Chondrocyte (in vitro differentiated cells): ENCODE measurements at places on chromosomes 6 and 20.
A peak's percentile ranks its signal among the peaks of the same experiment; 100 is the strongest.

DNA sequence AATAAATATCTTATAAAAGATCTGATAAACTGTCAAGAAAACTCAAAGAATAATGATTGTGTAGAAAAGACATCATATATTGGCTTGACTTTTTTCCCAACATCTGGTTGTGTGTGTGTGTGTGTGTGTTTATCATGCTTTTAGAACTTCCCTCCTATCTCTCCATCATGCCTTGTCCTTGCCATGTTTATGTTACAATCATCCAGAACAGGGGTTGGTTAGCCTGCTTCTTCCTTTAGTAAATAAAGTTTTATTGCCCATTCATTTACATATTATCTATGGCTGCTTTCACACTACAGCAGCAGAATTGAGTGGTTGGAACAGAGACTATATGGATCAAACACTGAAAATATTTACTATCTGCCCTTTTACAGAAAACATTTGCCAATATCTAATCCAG is 52.8 kb upstream of the RIPOR2 start:
- no peak overlapping the region for H3K4me3 ChIP-seq
- peaks cover 15% of the 10 kb centered on the region for H3K4me1 ChIP-seq
- DNase-seq = no peak
- no peaks in the 10 kb centered on the region for H3K27me3 ChIP-seq
- no peak overlapping the region for H3K27ac ChIP-seq
- H3K36me3 ChIP-seq = peaks cover 6% of the 10 kb centered on the region

DNA sequence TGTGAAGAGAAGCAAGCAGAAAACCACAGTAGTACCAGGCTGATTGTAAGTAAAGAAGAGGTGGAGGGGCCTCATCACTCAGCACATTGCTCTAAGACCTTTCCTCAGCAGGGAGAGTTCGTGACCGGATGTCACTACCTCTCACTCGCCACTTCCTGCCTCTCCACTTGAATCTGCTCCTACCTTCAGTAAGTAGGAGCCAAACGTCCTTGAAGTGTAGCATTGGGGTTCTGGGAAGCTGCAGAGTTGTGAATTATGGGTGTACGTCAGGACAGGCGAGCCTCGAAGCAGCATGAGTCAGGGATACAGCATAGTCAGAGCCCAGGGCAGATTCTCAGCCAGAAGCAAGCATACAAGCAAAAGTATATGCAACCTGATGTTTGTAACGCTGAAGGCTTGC is 224.9 kb downstream of the PHACTR1 start:
- no peak overlapping the region for H3K27ac ChIP-seq
- DNase-seq = no peak
- H3K4me3 ChIP-seq = no peak overlapping the region
- no peaks in the 10 kb centered on the region for H3K36me3 ChIP-seq

- H3K4me3 ChIP-seq = no peak overlapping the region
- H3K4me1 ChIP-seq = no peaks in the 10 kb centered on the region
- DNase-seq = no peak
- no peak overlapping the region for H3K27ac ChIP-seq
Observed at GRCh38 chr6:39171489-39172376, 56.7 kb upstream of the SAYSD1 start.

GRCh38 chr6:45946352-45946751 is 69.3 kb downstream of the CLIC5 start:
- no peak overlapping the region for H3K4me3 ChIP-seq
- peaks cover 15% of the 10 kb centered on the region for H3K4me1 ChIP-seq

- no peak overlapping the region for H3K27ac ChIP-seq
- no peak for DNase-seq
- H3K36me3 ChIP-seq = no peaks in the 10 kb centered on the region
- H3K4me1 ChIP-seq = peaks cover 4% of the 10 kb centered on the region
Observed at GRCh38 chr6:72636215-72636614, 14.4 kb downstream of the KCNQ5 start.

DNA sequence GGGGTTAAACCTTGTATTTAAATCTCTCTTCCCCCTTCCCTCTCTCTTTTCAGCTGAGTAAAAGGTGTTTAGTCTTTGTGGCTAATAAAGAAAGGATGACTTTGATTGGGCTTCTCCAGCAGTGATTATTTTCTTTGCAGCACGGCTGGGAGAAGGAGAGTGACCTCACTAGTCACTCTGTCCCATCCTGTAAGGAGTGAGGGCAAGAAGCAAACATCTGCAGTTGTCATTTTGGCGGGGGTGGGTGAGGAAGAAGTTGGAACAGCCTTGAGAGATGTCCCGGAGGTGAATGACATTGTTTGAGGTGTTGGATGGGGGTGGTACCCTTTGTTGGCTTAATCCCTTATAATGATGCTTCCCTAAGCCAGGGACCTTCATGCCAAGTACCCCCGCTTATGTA is 223.6 kb downstream of the EYA2 start:
- no peak for DNase-seq
- no peaks in the 10 kb centered on the region for H3K36me3 ChIP-seq
- H3K4me3 ChIP-seq = no peak overlapping the region
- H3K4me1 ChIP-seq = peaks cover 25% of the 10 kb centered on the region

DNA sequence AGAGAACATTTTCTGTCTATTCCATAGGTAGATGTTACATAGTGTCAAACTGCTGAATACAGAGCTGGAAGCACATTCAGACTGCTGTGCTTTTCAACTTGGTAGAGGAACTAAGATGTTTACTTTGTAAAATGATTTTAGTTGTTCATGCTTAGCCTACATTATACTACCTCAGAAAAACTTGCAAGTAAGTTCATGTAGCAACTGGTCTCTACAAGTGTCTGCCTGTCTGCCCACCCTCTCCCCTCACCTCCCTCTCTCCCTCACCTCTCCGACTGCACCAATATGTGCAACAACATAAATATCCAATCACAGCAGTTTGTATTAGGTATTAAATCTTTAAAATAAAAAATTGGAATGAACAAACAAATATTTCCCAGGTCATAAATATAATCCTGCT is 25.3 kb downstream of the ELOVL4 start:
- peaks cover 10% of the 10 kb centered on the region for H3K4me1 ChIP-seq
- no peak for DNase-seq
- peaks cover 9% of the 10 kb centered on the region for H3K36me3 ChIP-seq
- H3K4me3 ChIP-seq = no peak overlapping the region
- H3K27me3 ChIP-seq = no peaks in the 10 kb centered on the region

GRCh38 chr6:145036236-145036635 is 699.1 kb downstream of the EPM2A start:
- peaks cover 34% of the 10 kb centered on the region for H3K4me1 ChIP-seq
- H3K36me3 ChIP-seq = peaks cover 1% of the 10 kb centered on the region
- no peak overlapping the region for H3K27ac ChIP-seq
- no peak for DNase-seq
- no peaks in the 10 kb centered on the region for H3K27me3 ChIP-seq

GRCh38 chr6:98769546-98769945 is 64.8 kb upstream of the POU3F2 start:
- H3K27me3 ChIP-seq = peaks cover 12% of the 10 kb centered on the region
- H3K36me3 ChIP-seq = no peaks in the 10 kb centered on the region
- no peaks in the 10 kb centered on the region for H3K4me1 ChIP-seq
- DNase-seq = no peak

- no peaks in the 10 kb centered on the region for H3K36me3 ChIP-seq
- H3K27me3 ChIP-seq = peaks cover 5% of the 10 kb centered on the region
- H3K27ac ChIP-seq = no peak overlapping the region
- H3K4me1 ChIP-seq = no peaks in the 10 kb centered on the region
Observed at GRCh38 chr6:71855406-71855805, 30.9 kb upstream of the RIMS1 start.

DNA sequence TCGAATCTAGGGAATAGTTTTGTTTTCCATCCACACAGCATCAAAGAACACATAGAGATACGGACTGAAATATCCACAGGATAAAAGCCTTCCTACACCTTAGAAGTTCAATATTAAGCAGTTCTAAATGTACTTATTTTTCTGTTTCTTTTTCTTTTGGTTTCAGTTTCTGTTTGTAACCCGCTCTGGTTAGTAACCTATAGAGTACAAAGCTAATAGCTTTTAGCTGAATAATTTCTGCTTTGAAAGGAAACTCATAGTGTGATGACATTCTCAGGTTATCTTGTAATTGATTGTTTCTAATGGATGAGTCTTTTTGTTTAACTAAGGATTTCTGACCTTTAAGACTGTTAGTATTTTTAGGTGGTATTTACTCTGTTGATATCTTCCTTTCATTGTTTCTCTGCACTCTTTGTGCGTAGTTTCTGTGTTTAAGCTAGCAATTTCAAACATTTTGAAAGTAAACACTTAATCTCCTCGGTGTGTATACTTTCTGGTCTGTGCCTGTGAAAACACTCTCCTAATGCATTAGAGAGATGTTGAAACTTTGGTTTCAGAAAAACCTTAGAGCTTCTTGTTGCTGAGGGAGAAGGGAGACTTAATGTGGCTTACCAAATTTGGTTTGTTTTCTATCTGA is 385.5 kb downstream of the HDGFL1 start:
- peaks cover 29% of the 10 kb centered on the region for H3K4me1 ChIP-seq
- H3K27me3 ChIP-seq = no peaks in the 10 kb centered on the region
- peaks cover 3% of the 10 kb centered on the region for H3K36me3 ChIP-seq
- H3K27ac ChIP-seq = peak overlapping the region; percentile 12
- peak overlapping the region; percentile 49 for H3K4me3 ChIP-seq
- no peak for DNase-seq

GRCh38 chr6:81376745-81377144 is 375.7 kb downstream of the TENT5A start:
- H3K4me1 ChIP-seq = peaks cover 4% of the 10 kb centered on the region
- no peak for DNase-seq
- H3K36me3 ChIP-seq = no peaks in the 10 kb centered on the region
- no peak overlapping the region for H3K27ac ChIP-seq

- H3K36me3 ChIP-seq = no peaks in the 10 kb centered on the region
- H3K4me1 ChIP-seq = peaks cover 40% of the 10 kb centered on the region
- peaks cover 2% of the 10 kb centered on the region for H3K27me3 ChIP-seq
- no peak overlapping the region for H3K27ac ChIP-seq
- H3K4me3 ChIP-seq = no peak overlapping the region
- no peak for DNase-seq
Observed at GRCh38 chr6:105485456-105485855, 82.6 kb upstream of the PREP start.

- no peak for DNase-seq
- no peak overlapping the region for H3K27ac ChIP-seq
- peaks cover 6% of the 10 kb centered on the region for H3K4me1 ChIP-seq
Observed at GRCh38 chr6:170277893-170278742, 12.8 kb downstream of the DLL1 start.

GRCh38 chr6:67231092-67231491 is 1404.0 kb upstream of the ADGRB3 start:
- no peaks in the 10 kb centered on the region for H3K36me3 ChIP-seq
- no peak overlapping the region for H3K27ac ChIP-seq
- H3K4me3 ChIP-seq = no peak overlapping the region
- no peak for DNase-seq
- no peaks in the 10 kb centered on the region for H3K4me1 ChIP-seq

GRCh38 chr20:3309226-3309625 is 70.2 kb upstream of the SLC4A11 start:
- H3K4me1 ChIP-seq = peaks cover 64% of the 10 kb centered on the region
- no peak for DNase-seq
- H3K27ac ChIP-seq = peak overlapping the region; percentile 85
- no peak overlapping the region for H3K4me3 ChIP-seq

DNA sequence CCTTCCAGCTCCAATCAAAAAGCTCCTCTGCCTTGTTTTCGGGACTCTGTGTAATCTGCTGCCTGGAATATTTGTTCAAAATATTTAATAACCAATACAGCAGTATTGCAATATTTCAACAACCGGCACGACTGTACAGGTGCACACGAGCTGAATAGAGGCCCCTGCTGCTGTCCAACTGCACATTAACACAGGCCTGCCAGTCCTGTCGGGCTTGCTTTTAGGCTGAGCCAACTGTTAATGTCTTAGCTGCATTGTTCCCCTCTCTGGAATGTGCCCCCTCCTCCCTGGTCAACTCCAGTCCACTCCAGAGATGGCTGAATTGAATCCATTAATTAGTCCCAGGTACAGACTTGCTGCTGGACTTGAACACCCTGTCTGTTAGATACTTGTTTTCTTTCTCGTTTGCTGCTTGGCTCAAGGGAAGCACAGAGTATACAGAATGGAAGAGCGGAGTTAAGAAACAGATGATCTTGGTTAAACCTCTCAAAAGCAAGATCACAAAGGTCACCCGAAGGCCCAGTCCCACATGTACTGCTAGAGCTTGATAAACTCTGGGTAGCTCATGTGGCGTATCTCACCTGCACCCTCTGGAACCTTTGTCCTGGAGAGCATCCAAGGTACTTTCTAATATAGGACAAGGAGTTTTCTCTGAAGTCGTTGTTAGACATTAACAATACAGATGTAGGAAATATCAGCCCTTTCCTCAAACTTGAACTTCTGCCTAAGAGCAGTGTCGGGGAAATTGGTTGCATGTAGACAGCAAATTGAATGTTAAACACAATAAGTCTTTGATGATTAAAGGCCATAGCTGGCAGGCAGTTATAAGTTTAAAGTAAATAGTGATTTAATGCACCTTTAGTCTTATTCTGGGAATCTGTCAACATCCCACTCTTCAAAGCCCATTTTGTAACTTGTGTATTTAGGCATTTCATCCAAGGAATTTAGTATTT is 31.9 kb downstream of the SHLD1 start:
- no peaks in the 10 kb centered on the region for H3K36me3 ChIP-seq
- DNase-seq = no peak
- H3K27me3 ChIP-seq = no peaks in the 10 kb centered on the region
- peaks cover 6% of the 10 kb centered on the region for H3K4me1 ChIP-seq
- H3K4me3 ChIP-seq = no peak overlapping the region

DNA sequence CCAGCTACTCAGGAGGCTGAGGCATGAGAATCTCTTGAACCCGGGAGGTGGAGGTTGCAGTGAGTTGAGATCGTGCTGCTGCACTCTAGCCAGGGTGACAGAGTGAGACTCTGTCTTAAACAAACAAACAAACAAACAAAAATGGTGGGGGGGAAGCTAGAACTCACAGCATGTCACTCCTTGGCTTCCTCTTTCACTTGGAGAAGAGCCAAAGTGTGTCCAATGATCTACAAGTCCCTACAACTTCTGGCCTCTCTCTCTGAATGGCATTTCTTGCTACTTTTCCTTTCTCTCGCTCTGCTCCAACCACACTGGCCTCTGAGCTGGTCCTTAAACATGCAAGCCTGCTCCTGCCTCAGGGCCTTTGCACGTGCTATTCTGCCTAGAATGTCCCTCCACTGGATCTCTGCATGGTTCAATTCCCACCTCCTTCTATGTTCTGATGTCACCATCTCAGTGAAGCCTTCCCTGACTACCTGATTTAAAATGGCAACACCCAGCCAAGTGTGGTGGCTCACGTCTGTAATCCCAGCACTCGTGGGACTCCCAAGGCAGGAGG is 8.1 kb downstream of the TLDC2 start:
- no peak overlapping the region for H3K4me3 ChIP-seq
- H3K27ac ChIP-seq = no peak overlapping the region
- peaks cover 4% of the 10 kb centered on the region for H3K27me3 ChIP-seq
- no peak for DNase-seq
- H3K4me1 ChIP-seq = peaks cover 8% of the 10 kb centered on the region
- no peaks in the 10 kb centered on the region for H3K36me3 ChIP-seq
